ENCODE measurements at places on chromosomes 1 and 21. TPM values are rescaled to one million over a fixed set of nuclear protein-coding genes. Genes with fewer than 3 reads are reported as not detected.

DNA sequence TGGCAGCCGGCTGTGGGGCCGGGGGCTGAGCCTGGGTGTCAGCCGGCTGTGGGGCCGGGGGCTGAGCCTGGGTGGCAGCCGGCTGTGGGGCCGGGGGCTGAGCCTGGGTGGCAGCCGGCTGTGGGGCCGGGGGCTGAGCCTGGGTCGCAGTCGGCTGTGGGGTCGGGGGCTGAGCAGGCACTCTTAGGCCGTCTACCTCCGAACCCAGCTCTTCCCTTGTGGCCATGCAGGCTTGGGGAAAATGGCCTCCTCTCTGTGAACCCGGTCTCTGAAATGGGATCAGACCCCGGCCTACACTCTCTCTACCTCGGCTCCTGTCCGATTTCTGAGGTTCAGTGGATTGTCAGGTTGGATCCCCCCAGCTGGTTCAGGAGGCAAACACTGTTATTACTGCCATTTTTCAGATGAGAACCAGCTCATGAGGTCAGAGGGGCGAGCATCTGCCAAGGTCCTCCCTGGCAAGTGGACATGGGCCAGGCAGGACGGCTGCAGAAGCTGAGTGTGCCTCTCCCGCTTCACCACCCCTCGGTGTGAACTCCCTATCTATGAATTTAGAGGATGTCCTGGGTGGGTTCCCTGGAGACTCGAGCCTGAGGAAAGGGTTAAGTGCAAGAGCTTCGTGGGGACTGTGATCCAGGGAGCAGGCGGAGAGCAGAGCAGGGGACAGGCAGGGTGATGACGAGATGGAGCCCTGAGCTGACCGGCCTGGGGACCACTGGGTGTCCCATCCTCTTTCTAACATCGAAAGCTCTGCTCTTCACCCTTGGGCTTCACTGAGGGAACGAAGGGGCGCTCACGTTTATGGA, 10.9 kb upstream of the COL18A1 start:
- DNase-seq: peak; percentile 10

The TP73 gene
- 0.05 TPM for total RNA-seq

DNA sequence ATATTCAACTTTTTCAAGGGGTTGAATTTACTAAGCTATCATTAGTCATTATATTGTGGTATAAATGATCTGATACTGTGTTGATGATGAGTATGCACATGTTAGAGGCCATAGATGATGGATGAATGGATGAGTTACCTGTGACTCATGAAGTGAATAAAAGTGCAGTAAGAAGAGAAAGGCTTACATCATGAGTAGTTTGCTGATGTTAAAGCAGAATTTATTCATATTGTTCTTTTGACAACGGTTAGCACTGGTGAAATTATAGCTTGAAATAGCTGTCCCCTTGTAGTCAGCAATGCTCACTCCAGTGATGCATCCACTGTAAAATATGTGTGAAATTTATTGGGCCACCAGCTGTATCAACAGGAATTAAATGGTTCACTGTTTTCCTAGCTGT, 541.0 kb upstream of the ZRANB2 start:
- DNase-seq: no peak

The GOLT1A gene
- total RNA-seq: not detected

DNA sequence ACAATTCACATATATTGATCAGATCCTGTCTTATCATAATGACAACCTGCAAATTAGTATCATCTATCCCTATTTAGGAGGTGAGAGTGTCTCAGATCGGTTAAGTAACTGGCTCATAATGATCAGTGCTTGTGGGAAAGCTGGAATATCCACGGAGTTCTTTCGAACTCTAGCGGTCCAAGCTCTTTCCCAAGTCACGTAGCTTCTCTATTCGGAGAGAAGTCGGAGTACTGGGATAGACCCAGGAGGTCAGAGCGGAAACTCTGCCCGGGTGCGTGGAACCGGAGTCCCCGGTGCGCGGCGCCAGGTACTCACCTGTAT, 339 bp downstream of the PTGS2 start:
- no peak for DNase-seq

The ATP5IF1 gene
- total RNA-seq: 449 TPM

- no peak for DNase-seq
Observed at GRCh38 chr1:241270016-241270415, 87.0 kb downstream of the RGS7 start.

DNA sequence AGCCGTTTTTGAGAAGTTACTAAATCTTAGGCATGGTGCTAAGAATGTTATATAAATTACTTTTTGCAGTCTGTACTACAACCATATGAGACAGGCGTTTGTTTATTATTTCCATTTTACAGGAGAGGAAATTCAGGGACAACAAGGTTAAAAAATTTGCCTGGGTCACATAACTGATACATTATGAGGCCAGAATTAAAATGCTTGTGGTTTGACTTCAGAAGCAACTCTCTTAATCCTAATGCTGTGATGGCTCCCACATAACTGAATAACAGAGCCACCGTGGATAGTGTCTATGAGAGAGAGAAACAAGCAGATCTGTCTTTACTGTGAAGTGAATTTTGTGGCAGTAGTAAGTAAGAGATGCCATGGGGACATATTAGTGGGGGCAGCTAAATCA, 184.9 kb downstream of the NCAM2 start:
- DNase-seq: no peak

DNA sequence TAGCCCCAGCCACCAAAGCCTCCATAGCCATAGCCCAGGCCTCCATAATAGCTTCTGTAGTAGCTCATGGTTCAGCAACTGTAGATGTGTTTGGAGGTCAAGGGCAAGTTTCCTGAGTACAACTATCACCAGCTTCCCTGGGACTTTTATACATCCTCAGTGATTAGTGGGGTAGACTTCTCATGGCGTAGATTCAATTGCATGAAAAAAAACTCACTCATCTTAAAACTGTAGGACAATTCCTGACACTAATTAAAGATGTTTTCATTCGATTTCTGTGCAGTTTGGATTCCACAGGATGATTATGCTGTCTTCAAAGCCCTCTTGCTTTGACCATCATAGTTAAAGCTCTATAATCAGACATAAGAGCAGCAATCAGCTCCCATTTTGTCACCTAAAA, at the start of gene KRTAP19-8:
TSS of gene KRTAP19-8 (minus strand) at position 101 of the 400 bp plus-strand sequence. CDS start at position 68, 33 bp downstream.
- no peak for DNase-seq

The EDARADD gene
- total RNA-seq: 3.0 TPM

GRCh38 chr1:16167331-16168143, 11.7 kb upstream of the EPHA2 start:
- no peak for DNase-seq

All from left ventricle myocardium superior (tissue), 1 donor.